Stimulated activated naive CD8-positive, alpha-beta T cell treated with anti-CD3 and anti-CD28 coated beads, Interleukin-15, amount 100 ng/mL, for 72 hours (primary cell): ENCODE measurements at places on chromosomes 2 and 18.

DNA sequence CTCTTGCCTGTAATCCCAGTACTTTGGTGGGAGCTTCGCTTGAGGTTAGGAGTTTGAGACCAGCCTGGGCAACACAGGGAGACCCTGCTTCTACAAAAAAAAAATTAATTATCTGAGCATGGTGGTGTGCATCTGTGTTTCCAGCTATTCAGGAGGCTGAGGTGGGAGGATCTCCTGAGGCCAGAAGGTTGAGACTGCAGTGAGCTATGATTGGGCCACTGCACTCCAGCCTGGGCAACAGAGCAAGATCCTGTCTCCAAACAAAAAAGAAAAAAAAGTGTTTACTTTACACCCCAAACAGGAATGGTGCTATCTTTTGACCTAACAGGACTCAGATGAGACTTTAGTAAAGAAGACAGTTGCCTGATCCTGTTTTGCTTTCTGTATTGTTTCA, 35.6 kb downstream of the MAL start:
- no peak for DNase-seq

GRCh38 chr2:7929281-7929680, 752.6 kb upstream of the ID2 start:
- no peak for DNase-seq

DNA sequence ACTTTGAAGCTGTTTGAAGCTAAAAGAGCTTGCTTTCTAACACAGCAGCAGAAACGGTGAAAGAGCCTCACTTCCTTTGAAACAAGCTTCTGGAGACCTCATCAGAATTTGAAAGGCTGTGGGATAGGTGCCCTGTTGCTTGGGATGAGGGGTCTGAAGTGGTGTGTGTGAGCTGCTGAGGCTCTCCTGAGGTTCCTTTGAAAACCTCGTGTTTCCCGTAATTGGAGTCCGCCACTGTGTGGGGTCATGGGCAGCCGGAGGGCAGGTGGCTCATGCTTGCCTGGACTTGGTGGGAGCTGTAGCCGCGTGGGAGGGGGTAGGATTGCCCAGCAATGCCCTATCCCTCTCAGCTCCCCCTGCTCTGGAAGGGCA, 34.4 kb downstream of the CABLES1 start:
- no peak for DNase-seq

GRCh38 chr2:163123526-163123925, 285.0 kb upstream of the KCNH7 start:
- no peak for DNase-seq

DNA sequence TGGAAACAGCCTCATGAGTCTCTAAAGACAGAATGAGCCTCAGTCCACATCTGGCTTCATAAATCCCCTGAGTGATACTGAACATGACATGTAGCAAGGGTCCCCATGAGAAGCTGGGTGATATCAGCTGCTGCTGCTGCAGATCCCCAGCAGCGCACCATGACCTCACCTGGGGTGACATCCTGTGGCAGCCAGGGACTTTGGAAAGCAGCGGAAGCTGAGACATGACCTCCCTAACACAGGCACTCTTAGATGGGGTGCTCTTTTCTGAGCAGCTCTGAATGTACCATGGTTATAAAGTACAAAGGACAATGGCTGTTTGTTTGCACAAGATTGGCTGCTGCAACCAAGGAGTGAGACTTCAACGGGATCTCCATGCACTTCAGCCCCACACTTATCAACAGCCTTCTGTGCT, 74.7 kb upstream of the TMEM200C start:
- no peak for DNase-seq

DNA sequence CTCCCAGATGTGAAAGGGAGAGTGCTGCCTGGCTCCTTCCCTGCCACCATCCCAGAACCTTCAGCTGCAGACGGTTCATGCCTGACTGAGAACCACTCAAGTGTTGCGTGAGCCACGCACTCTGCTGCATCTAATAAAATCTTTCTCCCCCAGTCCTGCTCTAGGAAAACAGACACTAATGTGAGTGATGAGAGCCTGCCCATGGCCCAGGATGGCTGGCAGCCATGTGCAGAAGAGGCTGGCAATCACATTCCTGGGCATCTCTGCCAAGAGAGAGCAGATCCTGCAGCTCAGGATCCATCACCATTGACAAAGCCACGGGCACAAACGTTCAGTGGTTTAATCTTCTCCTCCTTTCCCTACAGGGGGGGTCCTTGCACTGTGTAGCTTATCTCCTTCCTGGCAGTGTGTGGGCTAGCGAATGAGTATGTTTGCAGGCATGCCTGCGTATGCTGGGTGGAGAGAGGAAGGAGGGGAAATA, 477.5 kb downstream of the SLC4A3 start:
- DNase-seq, result no peak

DNA sequence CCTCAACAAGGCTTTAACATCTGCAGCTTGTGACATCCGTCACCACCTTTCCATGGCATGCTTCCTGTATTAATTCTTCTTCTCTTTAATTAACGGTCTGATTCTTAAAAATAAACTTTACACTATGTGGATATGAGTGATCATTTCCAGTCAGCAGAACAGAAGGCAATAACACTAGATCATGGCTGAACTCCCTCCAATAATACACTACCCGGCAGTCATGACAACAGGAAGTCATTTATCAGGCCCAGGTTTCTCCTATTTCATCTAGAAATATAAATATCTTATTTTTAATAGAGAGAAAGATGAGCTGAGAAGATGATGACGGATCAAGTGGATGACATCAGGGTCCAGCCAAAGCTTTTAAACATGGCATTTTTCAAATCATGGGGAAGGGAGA, 792.2 kb downstream of the SLC4A3 start:
- DNase-seq, result no peak

GRCh38 chr2:676647-677055, 555 bp downstream of the TMEM18 start:
- no peak for DNase-seq

DNA sequence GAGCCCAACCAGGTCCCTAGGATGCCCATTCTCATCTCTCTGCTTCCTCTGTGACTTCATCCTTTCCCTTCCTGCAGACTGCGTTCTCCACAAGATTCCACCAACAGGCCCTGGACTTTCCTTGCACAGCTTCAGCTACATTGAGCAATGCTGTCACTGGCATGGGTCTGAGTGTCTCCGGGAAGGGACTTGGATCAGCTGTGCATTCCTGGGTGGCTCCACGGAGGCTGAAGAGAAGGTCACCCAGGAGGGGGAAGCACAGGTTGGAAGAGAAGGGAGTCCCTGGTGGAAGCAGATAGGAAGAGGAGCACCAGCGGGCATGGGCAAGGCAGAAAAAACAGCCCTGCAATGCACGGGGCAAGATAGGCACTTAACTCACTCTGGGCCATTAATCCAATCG, 140.5 kb downstream of the UXS1 start:
- DNase-seq, result no peak
